Central memory CD8-positive, alpha-beta T cell (primary cell): ENCODE measurements at places on chromosomes 5 and 9.

- DNase-seq, result no peak
These were observed 24.5 kb downstream of the DDX31 start for GRCh38 chr9:132645306-132645705.

DNA sequence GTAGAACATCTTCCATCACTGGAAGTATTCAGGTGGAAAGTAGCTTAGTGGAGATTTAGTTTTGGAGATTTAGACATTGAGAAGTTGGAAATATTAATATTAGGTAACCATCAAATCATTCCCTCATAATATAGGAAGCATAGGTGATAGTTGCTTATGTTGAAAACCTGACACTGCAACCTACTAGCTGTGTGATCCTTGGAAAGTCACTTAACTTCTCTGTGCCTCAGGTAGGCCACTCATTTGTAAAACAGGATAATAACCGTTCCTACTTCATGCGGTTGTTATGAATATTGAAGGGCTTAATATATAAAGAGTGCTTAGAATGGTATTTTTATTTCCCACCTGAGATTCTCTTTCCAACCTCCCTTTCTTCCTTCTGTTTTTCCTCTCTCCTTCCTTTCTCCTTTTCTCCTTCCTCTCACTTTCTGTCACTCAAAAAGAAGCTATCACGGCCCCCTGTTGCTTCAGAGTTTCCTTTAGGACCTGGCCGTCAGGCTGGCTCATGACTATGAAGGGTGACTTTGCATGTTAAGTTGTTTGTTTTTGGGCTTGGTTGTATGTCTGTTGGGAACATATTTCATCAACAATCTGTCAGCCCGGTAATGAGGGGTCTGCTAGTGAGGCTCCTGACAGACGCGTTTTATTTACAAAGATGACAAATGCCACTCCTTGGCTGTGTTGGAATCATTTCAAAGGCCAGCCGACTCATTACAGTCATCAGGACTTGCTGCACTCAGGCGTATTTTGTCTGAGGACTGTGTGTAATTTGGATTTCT lies 31.0 kb downstream of the DOCK2 start:
- DNase-seq, result no peak

DNA sequence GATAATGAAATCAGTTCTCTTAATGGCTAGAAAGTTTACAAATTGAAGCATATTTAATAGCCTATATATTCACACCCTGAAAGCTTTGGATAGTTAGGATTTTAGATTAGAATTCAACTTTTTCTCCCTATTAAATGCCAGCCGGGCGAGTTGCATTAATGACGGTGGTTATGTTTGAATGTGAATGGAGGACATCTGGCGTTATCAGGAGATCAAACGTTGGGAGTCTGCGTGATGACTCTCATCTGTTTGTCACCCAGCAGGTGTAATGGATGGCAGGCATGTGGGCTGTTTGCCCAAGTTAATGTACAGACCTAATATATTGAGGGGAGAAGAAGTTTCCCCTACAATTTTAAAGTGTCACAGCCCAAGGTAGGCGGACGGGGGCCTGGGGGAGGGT lies 1227.7 kb upstream of the WWC1 start:
- no peak for DNase-seq

GRCh38 chr5:84017523-84018172 lies 297.0 kb upstream of the HAPLN1 start:
- DNase-seq, result no peak

GRCh38 chr9:94591876-94592275 lies 1.7 kb downstream of the FBP2 start:
- DNase-seq, result no peak

GRCh38 chr5:7419367-7419766 lies 23.4 kb downstream of the ADCY2 start:
- DNase-seq, result no peak

DNA sequence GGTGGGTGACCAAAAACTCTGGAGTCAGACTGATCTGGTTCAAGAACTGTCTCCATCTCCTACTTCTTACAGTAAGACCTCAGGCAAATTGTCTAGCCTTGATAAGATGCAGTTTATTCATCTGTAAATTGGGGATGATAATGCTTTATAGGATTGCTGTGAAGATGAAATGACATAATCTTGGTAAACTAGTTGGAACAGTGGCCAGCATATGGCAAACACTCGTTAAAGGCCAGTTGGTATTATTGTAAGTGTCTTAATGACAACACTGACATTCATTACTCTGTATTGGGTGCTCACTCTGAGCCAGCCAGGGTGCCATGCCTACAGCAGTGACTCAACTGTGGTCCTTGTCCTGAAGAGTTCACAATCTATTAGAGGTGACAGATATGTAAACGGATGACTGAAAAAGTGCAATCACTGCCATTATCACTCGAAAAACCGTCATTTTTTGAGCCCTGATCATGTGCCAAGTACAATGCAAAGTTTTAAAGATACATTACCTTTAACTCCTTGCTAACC lies 84.9 kb upstream of the HSPA9 start:
- no peak for DNase-seq

- no peak for DNase-seq
These were observed 160.5 kb downstream of the BNC2 start for GRCh38 chr9:16709924-16710323.

GRCh38 chr5:78781611-78782286 lies 133.2 kb upstream of the LHFPL2 start:
- no peak for DNase-seq
